T47D (cell line): ENCODE measurements at places on chromosomes 11 and 22.

DNA sequence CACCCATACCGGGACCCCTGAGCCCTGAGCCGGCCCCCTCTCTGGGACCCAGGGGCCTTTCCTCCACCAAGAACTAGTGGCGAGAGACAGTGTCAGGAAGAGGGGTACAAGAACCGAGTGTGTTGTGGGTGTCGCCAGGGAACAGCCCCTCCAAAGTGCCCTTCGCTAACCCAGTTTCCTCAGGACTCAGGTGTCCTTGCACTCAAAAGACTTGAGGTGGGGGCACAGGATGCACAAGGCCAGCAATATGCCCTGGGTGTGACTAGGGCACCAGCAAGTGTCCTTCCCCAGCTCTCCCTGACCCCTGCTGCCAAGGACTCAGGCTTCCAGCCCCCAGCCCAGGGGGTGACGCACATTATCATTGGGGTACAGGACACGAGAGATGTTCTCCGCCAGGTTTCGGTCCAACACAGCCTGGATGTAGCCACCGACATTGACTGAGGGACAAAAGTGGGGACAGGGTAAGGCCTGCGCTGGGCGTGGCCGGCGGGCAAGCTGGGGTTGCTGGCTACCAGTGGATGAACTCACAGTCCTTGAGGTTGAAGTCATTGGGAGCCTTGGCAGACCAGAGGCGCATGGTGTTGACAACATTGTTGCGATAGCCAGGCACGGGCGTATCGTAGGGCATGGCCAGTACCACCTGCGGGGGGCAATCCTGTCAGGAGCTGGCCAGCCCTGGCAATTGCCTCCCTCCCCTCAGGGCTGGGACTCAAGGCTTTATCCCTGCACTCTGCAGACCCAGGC lies 4.7 kb downstream of the PYGM start:
- no peak for DNase-seq

GRCh38 chr11:83721263-83721662 lies 435.1 kb upstream of the CCDC90B start:
- DNase-seq, result no peak

DNA sequence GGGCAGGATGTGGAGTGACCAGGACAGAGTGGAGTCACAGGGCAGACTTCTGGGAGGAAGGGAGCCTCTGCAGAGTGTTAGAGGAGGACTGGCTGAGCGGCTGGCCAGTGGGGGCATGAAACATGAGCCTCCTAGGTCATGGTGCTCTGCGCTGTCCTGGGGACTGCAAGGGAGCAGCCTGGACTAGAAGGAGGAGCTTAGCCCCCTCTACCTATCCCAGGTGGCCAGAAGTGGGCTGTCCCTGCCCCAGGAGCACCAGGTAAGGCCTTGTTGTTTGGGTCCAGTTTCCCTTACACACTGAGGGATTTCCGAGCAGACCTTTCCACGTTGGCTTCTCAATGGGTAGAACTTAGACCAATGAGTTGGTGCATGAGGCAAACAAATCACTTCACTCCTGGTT lies 7.4 kb downstream of the PKNOX2 start:
- DNase-seq, result no peak

GRCh38 chr11:126111458-126112116 lies 48.9 kb upstream of the CDON start:
- DNase-seq, result no peak

GRCh38 chr22:48099251-48099650 lies 1336.8 kb downstream of the TBC1D22A start:
- DNase-seq, result no peak

- no peak for DNase-seq
Observed at GRCh38 chr22:40818192-40818746, 877 bp downstream of the SLC25A17 start.

- DNase-seq, result no peak
Observed at GRCh38 chr22:27113641-27114040, 456.3 kb downstream of the MIAT start.

GRCh38 chr11:6094186-6094585 lies 13.3 kb upstream of the OR56B4 start:
- DNase-seq, result no peak

- peak; percentile 46 for DNase-seq
Observed at GRCh38 chr11:23021287-23021863, 161.1 kb upstream of the CCDC179 start.

- peak; percentile 68 for DNase-seq
Observed at GRCh38 chr22:40156001-40156516, 21.7 kb upstream of the TNRC6B start.

DNA sequence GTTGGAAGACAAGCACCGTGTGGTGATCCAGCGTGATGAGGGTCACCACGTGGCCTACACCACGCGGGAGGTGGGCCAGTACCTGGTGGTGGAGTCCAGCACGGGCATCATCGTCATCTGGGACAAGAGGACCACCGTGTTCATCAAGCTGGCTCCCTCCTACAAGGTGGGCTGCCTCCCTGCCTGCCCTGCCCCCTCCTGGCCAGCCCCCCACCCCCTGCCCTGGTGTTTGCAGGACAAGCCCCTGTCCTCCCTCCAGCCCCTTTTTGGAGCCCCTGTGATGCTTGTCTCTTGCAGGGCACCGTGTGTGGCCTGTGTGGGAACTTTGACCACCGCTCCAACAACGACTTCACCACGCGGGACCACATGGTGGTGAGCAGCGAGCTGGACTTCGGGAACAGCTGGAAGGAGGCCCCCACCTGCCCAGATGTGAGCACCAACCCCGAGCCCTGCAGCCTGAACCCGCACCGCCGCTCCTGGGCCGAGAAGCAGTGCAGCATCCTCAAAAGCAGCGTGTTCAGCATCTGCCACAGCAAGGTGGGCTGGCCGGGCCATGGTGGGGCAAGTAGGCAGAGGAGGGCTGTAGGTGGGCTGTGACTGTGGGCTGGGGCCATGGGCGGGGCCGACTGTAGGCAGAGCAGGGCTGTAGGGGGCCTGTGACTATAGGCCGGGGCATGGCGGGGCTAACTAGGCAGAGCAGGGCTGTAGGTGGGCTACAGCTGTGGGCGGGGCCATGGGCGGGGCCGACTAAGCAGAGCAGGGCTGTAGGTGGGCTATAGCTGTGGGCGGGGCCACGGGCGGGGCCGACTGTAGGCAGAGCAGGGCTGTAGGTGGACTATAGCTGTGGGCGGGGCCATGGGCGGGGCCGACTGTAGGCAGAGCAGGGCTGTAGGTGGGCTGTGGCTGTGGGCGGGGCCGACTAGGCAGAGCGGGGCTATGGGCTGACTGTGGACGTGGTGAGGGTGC lies 13.6 kb downstream of the MUC2 start:
- no peak for DNase-seq

DNA sequence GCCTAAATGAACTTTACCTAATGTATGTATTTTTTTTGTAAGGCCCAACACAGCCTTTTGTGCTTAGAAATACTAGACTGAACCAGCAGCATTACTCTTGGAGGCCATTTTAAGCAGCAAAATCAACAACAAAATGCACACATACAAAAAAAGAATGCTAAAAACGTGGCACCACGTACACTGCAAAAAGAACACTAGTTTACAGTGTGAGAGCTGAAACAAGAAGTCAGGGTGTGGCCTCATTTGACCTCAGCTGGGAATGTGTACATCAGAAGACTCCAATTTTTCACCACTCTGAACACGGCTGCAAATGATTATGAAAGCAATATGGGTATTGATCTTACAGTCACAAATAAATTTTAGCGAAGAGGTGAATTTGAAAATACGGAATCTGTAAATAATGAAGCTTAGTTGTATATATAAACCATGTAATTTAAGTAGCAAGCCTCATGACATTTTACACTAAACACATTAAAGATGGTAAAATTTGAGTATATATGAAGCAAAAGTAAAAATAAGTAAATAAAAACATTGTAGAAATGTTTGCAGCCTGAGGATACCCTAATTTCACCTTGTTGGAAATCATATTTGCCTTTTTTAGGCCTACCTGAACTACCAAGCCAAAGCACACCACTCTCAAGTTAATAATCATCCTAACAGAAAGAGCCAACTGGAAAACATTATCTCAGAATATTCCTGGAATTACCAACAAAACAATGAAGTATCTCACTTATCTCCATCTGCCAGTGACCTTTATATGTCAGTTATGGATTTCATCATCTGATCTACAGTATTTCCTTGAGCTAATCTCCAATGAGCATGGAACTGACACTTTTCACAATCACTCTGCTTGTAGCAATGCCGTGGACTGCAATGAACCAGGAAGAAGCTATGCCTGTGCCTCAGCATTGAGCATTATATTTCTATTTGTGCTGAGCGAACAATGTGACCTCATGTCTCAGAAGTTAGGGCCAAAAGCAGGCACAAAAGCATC lies 319.5 kb upstream of the FAT3 start:
- no peak for DNase-seq

DNA sequence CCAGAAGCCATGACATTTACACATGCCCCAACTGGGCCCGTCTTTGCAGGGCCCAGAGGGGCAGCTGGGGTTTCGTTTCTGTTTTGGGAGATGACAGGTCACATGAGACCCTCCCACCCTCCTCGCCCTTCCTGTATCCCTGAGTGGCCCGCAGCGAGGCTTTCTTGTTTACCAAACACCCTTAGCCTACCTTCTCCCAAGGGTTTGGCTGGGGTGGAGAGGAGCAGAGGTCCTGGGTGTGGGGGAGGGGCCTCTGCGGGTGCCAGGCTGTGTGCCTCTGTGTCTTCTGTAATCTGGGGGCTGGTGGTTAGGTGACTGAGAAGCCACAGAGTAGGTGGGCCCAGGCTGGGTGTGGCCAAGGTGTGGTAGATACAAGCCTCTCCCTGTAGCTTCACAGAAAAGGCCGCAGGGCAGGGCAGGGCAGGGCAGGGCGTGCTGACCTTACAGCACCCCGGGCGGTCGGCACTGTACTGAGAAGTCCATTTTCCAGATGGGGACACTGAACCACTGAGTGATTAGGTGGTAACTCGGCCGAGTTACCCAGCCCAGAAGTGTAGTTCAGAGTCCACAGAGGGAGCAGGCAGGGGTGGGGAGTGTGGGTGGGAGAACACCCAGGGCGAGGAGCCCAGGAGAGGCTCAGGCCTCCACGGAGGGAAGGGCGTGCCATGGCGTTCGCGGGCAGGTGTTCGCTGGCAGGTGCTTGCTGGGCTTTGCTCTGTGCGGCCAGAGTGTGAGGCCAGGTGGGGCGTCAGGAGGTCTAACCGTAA lies 8.7 kb downstream of the PRR5 start:
- no peak for DNase-seq

DNA sequence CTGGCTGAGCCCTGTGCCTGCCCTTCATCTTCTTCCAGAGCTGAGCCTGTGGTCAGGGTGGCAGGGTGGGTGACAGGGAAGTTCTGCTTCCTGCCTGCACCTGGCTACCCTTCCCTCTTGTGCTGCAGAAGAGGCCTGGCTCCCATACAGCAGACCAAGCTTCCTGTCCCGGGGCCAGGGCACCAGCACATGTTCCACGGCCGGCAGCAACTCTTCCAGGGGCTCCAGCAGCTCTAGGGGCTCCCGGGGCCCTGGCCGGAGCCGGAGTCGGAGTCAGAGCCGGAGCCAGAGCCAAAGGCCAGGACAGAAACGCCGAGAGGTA lies 15.0 kb downstream of the ROBO3 start:
- no peak for DNase-seq

DNA sequence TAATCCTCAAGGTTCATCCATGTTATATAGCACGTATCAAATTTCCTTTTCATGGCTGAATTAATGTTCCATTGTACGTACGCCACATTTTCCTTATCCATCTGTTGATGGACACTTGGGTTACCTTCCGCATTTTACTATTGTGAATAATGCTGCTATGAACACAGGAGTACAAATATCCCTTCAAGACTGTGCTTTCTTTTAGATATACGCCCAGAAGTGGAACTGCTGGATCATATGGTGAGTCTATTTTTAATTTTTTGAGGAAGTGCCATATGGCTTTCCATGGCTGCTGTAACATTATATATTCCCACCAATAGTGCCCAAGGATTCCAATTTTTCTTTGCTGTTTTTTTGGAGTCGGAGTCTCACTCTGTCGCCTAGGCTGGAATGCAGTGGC lies 6.0 kb downstream of the MRPL40 start:
- DNase-seq, result no peak

GRCh38 chr22:49018601-49019000 lies 809.1 kb downstream of the BRD1 start:
- DNase-seq, result no peak
